H54 (cell line): ENCODE measurements at places on chromosomes 1 and 21.
A peak's percentile ranks its signal among the peaks of the same experiment; 100 is the strongest.

- DNase-seq, result peak; percentile 92
Observed at GRCh38 chr1:205258719-205259118, 31.0 kb downstream of the TMCC2 start.

DNA sequence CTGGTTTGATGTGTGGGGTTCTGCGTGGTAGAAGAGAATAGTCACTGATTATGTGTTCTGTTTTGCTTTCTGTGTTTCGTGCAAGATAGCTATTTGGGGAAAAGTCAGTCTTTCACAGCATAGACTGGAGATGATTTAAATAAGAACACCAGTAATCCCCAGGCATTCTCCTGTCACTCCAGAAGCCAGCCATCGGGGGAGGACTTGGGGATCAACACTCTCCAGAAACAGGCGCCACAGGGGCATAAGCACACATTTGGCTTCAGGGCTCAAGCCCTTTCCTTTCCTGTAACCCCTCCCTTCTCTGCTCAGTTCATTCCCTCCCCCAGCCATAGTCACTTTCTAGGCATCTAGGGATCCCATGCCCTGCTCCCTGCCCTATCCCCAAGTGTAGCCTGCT, 97.3 kb upstream of the BEND5 start:
- no peak for DNase-seq

DNA sequence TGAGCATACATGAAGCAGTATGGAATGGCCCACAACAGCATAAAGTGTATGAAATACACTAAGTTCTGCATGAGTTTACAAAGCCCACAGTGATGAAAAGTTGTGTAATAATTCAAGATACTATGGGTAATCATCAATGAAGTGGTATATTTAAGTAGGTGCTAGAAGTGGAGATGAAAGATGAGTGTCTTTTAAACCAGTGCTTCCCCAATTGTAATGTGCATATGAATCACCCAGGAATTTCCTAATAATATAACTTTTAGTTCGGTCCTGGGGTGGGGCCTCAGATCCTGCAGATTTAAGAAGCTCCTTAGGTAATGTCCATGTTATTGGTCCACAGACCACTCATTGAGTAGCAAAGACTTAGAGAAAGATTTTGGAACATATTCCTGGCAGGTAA, 184.9 kb downstream of the DUSP10 start:
- no peak for DNase-seq

- DNase-seq, result no peak
Observed at GRCh38 chr1:98205291-98206017, 284.6 kb upstream of the DPYD start.

DNA sequence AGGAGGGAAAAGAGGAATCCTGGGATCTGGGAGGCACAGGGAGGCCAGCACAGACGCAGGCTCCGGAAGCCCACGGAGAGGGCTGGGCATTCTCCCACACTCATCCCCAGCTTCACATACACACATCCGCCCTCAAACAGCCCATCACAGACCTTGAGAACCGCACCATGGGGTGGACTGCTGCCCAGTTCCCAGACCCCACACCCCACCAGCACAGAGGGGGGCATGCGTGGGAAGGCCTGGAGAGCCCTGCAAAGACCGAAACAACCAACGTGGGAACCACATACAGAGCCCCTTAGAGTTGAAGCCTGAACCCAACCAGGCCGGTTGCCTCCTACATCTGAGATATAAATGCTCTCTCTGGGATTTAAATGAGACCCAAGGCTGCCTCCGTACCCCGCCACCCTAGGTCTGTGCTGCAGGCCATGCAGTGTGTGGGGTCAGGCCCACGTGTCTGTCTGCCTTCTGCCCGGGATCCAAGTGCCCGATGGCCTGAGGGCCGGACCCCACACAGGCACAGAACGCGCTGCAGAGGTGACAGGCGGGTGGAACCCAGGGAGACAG, 126.2 kb upstream of the COL6A1 start:
- DNase-seq, result no peak

GRCh38 chr1:32208891-32209328, at the start of gene DCDC2B:
Gene DCDC2B, plus strand, starts transcription at chr1:32209089. Its CDS starts 5 bp downstream, at chr1:32209094.
- peak; percentile 40 for DNase-seq

GRCh38 chr1:84291882-84292655, 9.4 kb upstream of the SAMD13 start:
- no peak for DNase-seq

DNA sequence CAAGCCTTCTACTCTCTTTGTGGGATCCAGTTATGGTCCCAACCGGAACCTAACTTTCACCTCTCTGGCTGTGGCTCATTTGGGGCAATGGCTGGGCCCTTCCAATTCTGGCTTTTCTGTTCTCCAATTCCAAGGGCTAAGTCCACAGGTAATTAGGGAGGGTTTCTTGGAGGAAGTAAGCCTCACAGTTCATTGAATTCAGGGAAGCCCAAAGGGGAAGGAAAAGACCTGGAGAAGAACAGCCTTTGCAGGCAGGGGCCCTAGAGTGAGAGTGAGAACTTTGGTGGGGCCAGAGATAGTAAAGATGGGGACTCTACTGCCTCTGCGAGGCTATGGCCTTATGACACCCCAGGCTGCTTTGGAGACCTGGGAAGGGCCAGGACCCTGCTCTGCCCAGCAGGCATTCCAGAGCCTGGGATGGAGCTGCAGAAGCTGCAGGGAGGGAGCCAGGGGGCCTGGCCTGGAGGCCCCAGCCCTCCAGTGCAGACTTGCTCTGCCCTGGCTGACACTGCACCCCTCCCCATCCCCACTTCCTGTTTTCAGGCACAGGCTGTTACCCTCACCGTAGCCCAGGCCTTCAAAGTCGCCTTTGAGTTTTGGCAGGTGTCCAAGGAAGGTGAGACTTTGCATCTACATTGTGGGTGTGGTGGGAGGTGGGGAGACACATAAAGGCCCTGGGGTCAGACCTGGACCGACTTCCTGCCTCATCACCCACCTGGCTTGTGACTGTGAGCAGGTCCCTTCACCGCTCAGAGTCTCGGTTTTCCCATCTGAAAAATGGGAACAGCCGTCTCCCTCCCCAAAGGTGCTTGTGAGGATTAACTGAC, 18.9 kb downstream of the LDLRAP1 start:
- DNase-seq, result no peak

DNA sequence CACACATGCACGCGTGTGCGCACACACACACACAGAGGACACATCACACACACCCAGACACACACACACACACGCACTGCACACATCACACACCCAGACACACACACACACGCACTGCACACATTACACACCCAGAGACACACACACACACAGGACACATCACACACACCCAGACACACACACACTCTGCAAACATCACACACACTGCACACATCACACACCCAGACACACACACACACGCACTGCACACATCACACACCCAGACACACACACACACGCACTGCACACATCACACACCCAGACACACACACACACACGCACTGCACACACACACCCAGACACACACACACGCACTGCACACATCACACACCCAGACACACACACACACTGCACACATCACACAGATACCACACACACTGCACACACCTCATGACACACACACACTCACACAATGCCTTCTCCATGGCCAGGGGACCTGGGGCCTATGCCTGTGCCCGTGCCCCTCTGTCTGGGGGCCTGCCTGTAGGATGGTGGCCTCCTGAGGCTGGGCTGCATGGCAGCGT, 24.4 kb downstream of the CRYAA start:
- DNase-seq, result no peak

- no peak for DNase-seq
Observed at GRCh38 chr21:40841524-40842196, 5.3 kb downstream of the DSCAM start.

DNA sequence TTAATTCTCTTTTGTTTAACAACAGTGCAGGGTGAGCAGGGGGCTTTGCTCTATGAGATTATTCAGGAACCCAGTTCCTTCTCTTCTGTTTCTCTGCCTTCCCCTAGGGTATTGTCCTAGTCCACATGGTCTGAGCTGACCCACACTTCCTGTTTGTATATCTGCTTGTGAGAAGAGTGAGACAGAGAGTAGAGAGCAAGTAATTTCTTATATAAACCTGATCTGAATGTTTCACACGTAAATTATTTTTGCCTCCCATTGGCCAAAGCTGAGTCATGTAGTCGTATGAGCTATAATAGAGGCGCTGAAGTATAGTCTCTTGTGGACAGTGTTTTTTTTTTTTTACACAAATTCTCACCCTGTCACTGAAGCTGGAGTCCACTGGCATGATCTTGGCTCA, 134.2 kb upstream of the SERTAD4 start:
- DNase-seq, result no peak

DNA sequence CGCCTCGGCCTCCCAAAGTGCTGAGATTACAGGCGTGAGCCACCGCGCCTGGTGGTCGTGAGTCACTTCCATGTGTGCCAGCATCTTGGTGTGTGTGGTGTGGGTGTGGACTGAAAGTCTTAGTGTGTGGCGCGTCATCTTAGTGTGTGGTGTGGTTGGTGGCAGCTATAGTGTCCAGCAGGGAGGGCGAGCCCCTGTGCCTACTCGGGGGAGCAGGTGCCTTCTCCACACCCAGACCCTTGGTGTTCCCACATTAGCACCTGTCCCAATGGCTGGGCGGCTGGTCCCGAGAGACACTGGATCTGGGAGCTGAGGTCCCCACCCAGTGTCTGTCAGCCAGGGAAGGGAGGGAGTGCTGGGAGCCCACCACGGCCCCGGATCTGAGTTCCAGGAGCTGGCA, 2.8 kb downstream of the SCNN1D start:
- DNase-seq, result no peak

DNA sequence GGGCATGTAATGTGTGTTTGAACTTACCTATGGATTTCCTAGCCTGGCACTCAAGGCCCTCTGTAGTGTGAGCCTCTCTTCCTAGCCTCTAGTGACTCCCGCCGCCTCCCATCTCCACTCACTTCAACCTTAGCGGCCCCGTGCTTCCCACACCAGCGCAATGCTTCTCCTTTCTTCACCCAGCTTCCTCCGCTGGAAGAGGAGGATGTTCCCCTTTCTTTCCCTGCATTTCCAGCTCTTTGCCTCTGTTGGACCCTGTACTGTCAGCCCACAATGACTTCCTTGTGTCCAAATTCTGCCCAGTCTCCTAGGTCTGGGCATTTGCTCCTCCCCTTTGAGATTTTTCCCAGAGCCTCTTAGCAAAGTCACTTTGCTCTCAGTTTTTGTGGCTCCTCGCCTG, 138.1 kb upstream of the IRF2BP2 start:
- DNase-seq, result no peak

- DNase-seq, result no peak
Observed at GRCh38 chr1:227312361-227313025, 5.8 kb downstream of the CDC42BPA start.

GRCh38 chr1:162906485-162906884, 45.5 kb upstream of the CCDC190 start:
- no peak for DNase-seq

DNA sequence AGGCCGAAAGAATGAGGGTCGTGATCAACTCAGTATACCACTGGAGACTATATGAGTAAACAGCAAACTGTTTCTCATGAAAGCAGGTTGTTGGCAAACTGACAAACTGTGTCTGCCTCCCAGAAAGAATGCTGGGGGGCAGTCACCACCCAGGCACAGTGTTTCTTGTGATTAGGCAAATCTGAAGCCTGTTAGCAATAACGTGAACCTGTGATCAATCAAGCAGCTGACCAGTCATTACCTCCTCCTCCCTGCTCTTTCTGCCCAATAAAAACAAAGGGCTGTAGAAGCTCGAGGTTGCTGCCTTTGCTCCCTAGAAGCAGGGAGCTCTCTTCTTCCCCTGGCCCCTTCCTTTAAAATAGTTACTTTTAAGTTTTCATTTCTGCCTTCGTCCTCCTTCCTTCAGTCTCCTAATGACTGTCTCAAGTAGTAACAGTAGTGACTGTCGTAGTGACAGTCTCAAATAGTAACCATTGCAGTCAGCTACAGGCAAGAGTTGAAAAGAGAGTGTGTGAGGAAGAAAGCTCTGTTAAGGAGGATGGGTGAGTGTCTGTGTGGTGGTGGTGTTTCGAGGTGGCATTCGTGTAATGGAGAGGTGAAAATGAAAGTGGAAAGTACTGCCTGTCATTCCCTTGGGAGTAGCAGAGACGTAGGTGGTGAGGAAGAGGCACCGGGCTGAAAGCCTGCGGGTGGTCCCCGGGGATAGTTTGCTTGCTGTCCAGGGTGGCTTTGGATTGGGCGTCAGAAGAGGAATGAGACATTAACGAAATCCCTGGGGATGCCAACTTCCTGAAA, 14.5 kb downstream of the HHAT start:
- peak; percentile 54 for DNase-seq

DNA sequence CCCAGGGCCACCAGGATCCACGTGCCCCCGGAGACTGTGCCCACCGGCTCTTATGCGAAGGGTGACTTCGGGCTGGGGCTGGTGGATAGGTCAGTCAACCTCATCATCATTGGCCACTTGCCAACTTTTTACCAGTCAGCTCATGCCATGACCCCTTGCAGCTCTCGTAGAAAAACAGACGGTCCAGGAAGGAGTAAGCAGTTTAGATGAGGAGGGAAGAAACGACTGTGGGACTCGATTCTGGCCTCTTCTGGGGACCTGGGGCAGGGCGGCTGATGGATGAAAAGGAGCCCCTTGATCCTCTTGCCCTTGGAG, 41.0 kb downstream of the UBASH3A start:
- no peak for DNase-seq

GRCh38 chr1:64675718-64676345, 69.0 kb upstream of the RAVER2 start:
- DNase-seq, result peak; percentile 10

GRCh38 chr1:168223681-168224540, 1.9 kb upstream of the SFT2D2 start:
- DNase-seq, result no peak

GRCh38 chr1:224486801-224487583, 52.4 kb upstream of the WDR26 start:
- DNase-seq, result no peak

GRCh38 chr21:27346041-27346448, 379.2 kb upstream of the ADAMTS5 start:
- peak; percentile 9 for DNase-seq

- DNase-seq, result no peak
Observed at GRCh38 chr1:24437631-24438396, 22.2 kb downstream of the NIPAL3 start.

DNA sequence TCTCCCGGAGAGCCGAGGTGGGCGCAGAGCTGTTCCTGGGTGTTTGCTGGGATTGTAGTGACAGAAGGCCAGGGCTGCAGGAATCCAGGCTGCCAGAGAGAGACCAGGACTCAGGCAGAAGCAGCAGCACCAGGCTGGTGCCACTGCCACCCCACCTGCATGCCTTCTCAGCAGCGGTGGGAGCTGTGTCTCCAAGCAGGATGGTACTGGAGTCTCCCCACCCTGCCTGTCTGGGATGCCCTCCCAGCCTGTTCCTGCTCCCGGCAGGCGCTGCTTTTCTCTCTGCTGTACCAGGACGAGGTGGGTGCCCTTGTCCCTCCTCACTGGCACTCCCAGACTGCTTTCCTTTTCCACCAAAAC, 4.5 kb upstream of the HES4 start:
- no peak for DNase-seq

- no peak for DNase-seq
Observed at GRCh38 chr1:55000110-55001085, 1.7 kb downstream of the BSND start.

DNA sequence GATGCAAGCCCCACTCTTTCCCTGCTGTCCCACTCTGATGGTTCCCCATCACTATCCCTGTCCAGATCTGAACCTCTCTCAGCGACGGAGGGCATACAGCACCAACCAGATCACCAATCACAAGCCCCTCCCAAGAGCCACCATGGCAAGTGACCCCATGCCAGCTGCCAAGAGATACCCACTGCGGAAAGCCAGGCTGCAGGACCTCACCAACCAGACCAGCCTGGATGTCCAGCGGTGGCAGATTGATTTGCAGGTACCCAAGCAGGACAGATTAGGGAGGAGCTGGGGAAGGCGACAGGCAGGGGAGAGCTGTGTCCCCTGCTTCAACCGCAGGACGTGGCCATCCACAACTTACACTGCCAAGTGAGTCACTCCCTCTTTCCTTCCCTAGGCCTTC, 46.9 kb downstream of the VWA5B1 start:
- no peak for DNase-seq
